ENCODE measurements at places on chromosomes 6 and 20.

- DNase-seq, result no peak
Measured at GRCh38 chr20:9837634-9838033, 1.2 kb downstream of the PAK5 start.

- no peak for DNase-seq
Measured at GRCh38 chr20:2762578-2763131, 37.8 kb downstream of the CPXM1 start.

GRCh38 chr6:155228546-155229166 is 35.2 kb upstream of the CLDN20 start:
- no peak for DNase-seq

DNA sequence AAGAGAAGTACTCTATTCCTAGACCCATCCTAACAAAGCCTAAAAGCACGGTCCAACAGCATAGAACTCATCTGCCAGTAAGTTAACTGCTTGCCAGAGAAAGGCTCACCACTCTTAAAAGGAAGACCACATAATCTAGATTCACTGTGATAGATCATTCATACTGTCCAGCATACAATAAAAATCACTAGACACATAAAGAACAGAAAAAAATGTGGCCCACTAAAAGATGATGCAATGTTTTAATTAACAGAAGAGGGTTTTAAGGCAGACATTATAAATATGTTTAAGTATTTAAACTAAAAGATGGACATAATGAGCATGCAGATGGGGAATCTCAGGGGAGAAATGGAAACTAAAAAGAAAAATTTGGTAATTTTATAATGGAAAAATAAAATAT is 157.5 kb upstream of the CDH4 start:
- no peak for DNase-seq

DNA sequence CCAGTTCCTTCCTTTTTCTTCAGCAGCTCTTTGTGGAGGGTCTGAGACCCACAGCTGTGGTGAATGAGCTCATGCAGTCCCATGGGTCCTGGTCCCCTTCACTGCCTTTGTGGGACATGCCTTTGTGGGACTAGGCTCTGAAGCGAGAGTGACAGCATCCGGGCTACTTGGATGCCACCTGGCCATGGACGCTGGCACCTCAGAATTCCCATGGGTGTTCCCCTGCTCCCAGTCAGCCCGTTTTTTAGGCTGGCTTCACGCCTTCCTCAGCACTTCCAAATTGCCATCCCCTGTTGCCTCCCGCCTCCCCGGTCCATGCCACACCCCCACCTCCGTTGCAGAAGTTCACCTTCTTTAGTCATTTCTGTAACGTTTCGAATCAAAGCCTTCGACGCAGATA is 45.1 kb downstream of the RAMACL start:
- no peak for DNase-seq

DNA sequence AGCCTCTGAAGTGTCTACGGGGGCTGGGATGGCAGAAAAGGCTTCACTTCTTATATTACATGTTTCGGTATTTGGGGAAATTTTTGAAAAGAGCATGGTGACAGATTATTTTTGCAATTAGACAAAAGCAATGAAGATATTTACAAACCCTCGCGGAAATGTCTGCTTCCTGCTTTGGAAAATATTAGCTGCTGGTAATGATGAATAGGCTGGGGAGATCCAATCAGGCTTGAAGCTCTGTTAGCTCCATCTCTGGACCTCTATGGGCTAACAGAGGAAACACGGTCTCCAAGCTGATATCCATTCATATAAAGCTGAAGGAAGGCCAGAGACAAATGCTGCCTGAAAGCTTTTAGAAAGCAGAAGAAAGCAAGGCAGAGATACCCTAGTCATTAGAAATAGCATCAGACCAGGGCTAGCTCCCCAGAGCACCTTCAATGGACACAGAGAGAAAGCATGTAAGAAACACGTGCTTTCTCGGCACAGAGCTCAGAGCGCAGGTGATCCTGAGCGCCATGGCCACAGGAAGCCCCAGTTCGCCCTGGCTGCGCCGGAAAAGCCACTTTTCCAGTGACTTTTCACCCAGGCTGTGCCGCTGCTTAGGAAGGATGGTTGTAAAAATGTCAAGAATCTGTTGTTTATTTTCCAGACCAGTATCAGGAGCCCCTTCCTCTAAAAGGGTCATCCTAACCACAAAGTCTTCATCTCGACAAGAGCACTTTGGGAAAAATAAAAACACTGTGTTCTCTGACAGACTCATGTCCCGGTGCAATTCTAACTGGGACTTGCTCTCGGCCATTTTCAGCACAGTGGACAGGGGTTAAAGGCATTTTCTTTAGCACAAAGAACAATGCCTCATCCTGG is 68.5 kb upstream of the NFATC2 start:
- DNase-seq, result no peak
